ENCODE measurements at places on chromosomes 6 and 20.

GRCh38 chr6:161545741-161546140 is 271.9 kb upstream of the AGPAT4 start:
- no peak for DNase-seq

DNA sequence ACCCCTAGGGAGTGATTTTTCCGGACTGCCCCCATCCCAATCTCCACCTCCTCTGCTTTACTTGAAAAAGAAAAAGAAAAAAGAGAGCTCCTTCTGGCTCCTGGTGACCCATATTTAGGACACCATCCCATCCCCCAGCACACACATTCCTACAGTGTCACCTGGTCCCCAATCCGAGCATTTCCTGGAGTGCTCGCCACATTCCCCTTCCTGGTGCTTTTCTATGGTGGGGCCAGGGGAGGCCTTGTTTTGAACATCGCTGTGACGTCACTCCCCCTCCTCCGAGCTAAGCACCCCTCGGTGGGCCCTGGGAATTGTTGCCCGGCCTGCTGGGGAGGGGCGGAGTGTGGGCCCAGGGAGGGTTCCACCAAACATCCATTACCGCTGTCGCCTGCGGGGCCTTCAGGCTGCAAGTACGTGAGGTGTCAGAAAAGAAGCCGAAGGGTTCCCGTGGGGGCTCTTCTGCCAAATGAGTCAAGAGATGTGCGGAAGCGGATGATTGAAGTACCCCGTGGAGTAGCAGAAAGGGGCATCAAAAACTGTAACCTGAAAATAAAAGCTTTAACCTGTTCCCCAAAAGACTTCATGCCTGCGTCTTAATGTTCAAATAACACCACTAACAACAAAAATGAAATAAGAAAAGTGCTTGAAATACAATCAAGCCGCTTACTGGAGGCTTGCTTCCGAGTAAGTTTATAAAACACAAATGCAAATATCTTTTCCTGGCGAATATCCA is 2.8 kb upstream of the FOXC1 start:
- no peak for DNase-seq

DNA sequence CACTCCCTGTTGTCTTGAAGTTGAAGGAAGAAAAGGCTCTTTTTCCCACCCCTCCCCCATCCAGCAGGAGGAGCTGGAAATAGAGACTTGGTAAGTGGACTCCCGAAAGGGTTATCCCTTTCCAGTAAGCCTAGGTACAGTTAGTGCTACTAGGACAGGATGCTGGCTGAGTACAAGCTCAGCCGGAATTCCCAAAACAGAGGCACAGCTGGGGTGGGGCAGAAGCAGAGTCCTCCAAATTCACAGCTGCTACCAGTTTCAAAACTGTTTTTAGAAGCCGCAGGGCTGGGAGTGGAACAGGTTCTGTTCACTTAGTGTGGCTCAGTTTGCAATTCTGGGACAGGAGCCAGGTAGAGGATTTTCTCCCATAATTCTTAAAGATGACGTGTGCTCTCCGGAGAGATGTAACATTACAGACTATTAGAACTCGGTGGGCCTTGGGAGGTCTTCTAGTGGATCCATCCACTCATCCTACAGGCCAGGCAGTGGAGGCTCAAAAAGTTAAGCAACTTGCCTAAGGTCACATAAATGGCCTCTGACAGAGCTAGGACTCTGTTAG is 19.0 kb upstream of the UTRN start:
- DNase-seq, result no peak

- DNase-seq, result no peak
These were observed 116.3 kb downstream of the PCSK2 start for GRCh38 chr20:17343091-17343490.

DNA sequence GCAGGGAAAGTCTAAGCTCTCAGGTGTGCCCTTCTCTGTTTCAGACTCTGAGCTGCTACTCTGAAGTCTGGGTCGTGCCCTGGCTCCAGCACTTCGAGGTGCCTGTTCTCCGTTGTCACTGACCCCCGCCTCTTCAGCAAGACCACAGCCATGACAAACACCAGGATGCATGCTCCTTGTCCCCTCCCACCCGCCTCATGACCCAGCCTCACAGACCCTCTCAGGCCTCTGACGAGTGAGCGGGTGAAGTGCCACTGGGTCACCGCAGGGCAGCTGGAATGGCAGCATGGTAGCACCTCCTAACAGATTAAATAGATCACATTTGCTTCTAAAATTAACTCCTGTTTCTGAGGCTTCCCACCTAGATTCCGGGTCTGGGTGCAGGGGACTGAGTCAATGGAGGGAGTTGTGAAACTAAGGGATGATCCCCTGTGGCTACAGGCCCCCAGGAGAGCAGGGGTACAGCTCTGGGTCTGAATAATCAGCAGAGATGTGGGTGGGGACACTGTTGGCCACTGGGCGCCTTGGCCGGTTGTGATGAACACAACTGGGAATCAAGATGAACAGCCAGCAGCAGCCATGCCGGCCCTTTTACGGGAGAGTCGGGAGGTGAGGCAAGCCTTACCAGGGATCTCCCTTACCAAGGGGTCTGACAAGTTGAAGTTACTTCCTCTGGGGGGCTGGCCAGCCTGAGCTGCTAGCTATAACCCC is 10.7 kb downstream of the CST7 start:
- no peak for DNase-seq

DNA sequence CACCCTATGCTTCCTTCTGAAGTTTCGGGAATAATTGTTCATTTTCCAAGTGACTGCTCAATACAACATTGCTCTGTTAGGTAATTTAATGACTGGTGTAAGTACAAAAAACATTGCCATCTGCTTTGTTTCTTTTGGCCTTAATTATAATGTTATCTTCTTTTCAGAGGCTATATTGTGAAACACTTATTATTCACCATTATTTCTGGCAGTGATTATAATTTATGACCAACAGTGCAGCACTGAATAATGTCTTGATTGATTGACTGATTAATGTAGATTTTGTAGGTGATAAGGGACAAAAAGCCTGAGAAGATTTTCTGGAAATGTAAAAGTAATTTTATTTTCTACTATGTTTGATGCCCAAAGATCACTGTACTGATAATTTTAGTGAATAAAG is 377.7 kb downstream of the PLCB1 start:
- no peak for DNase-seq

GRCh38 chr6:29332676-29333075 is 31.2 kb downstream of the OR14J1 start:
- DNase-seq, result no peak

DNA sequence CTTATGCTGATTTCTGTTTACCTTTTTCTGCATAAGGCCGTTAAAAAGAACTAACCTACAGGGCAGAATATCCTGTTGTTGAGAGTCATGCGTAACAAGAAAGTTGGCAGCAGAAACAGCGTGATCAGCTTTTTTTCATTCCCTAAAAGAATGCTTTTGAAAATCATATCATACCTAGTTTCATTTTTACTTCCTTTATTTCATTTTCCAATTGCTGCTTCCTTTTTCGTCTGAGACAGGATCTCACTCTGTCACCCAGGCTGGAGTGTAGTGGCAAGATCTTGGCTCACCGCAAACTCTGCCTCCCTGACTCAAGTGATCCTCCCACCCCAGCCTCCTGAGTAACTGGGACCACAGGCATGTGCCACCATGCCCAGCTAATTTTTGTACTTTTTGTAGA is 4.1 kb downstream of the CALHM6 start:
- DNase-seq, result no peak

DNA sequence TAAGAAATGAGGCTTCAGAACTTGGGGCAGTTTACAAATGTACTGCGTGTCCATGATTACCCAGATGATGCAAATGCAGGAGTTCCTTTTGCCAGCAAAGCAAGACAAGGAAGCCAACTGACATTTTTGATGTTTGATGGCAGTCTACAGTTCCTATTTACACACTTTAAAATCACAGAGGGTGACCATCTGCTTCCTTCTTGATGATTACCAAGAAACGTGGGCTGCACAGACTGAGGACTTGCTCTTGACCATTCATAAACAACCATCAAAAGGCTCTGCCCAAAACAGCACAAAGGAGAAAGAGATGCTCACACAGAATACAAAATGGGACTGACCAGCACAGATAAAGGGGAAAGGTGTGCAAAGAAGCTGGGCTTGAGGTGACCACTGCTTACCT is 79.8 kb upstream of the TRAF3IP2 start:
- DNase-seq, result no peak

GRCh38 chr6:3789896-3790558 is 38.5 kb upstream of the PXDC1 start:
- DNase-seq, result no peak

DNA sequence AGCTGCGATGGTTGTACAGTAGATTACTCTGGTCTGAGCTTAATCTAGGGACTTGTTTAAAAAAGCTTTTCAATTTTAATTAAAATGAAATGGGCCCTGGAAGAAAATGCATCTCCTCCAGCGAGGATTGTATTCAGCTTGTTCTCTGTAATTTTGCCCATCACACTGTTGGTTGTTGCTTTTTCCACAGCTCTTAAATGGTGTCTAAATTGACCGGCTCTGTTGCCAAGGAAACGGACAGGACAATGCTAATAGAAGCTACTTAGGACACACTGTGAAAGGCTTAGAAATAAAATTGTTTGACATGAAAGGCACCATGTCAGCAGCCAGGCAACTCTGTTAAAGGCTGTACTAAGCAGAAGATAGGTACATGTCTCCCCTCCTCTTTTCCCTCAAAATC is 116.7 kb upstream of the NRSN1 start:
- no peak for DNase-seq

DNA sequence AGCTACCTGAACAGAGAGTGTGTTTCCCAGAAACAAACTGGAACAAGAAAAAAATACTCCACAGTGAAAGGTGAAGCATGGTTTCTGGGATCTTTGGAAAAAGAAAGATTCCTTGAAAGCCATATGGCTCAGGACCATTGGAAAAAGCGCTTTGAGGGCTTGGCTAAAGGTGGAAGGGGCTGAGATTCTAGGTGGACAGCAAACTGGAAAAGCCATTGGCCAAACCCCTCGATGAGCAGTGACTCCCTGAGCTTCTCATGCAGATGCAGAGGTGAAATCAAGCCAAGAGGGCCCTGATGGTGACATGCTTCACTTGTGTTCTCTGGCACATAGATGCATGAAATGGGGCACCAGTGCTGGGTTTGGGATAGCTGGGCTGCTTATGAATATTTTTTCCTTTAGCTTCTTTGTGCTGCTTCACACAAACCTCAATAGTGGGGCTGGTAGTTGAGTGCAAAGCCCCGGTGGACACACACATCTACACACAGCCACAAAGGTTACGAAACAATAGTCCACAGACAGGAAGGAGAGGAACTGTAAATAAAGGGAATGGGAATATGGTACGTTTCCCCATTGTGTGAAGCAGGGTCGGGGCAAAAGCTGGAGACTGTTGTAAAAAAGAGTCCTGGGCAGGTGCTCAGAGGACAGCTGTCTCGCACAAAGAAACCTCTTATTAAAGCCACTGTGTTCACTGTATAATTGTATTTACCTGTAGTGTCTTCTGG is 117.8 kb downstream of the FOXA2 start:
- DNase-seq, result no peak

GRCh38 chr6:161220346-161220745 is 53.5 kb downstream of the AGPAT4 start:
- DNase-seq, result no peak

DNA sequence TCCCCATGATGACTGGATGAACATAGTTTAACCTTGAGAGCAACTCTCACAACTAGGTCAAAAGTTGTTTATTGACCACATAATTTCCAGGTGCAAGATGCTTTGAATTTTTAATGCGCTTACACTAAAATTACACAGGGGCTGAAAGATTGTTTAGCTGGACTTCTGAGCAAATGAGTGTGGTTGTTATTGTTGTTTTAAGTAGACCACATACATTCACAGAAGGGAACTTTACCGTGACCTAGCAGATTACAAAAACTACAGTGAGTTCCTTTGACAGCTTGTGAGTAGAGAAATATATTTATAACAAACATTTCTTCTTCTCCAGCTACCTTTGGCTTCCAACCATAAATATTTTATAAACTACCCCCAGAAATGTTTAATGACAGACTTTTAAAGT is 178.9 kb downstream of the UST start:
- no peak for DNase-seq
